ENCODE measurements at places on chromosomes 6 and 20. TPM values are rescaled to one million over a fixed set of nuclear protein-coding genes. Genes with fewer than 3 reads are reported as not detected.

DNA sequence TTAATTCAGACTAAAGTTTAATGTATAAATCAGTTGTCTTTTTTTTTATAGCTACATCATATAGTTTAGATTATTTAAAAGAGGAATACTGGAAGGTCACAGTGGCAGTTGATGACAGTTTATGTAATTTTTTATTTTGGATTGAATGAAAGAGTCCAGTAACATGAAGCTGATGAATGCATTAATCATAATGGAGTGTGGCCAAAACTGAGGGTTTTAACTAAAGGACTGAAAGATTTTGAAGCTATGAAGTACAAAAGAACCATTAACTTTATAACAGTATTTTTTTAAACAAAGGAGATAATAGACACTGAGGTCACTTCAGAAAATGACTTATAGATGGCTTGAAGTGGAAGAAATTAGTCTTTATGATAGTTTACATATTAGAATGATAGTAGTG lies 41.3 kb downstream of the TRMT11 start:
- no peak for DNase-seq

DNA sequence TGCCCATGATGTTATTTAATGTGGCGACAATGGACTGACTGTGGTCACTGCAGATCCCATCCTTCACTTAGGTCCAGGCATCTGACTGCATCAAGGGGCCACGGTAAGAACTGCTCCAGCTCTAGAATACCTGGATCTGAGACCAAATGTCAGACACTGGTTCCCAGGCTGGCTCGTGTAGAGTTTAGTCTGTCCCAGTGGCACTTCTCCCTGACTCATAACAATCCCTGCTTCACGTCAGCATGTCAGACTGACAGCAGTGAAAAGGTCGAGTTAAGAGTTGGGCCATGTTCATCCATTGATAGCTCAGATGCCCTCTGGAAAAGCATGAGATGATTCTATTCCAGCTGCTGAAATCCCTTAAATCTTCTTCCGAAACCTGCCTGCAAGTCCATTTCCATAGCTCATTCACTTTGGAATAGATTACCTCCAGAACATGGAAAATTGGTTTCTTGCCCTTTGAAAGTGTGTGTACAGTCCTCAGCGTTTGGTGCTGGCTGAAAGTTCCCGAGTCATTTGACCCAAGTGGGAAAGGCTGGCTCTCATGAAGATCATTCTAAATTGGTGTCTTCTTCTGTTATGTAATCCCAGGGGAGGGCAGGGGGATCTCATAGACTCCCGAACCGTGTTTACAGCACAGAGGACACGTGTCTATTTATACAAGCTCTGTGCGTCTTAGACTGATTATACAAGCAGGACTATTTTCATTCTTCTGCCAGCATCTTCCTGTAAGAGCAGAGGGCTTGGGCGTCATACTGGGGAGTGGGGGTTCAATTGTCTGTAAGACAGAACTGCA lies 160.8 kb downstream of the ZDHHC14 start:
- no peak for DNase-seq

DNA sequence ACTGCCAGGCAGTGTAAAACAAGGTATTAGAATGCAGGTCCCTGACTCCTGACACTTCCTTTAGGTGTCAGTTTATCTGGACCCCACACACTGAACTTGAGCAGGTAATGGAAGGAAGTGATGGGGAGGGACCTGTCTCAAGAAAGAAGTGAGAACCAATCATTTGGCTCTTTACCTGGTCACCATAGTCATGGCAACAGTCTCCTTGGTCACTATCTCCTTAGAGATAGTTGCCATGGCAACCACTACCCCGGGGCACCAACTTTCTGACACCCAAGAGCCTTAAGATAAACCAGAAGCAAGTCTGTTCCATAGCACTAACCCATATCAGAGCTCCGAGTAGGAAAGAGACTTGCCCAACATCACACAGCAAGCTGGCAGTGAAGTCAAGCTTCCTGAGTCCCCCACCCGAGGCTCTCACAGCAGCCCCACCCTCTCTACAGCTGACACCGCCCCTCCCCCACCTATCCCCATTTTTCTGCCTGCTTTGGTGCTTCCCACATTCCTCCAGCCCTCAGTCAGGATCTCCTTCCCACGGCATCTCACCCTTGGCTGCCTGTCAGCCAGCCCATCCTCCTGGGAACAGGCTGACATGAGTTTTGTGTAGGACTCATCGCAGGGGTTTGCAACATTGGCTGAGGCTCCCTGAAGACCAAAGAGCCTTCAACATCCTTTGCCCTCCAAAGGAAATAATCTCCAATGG lies 16.3 kb upstream of the HM13 start:
- no peak for DNase-seq

- peak; percentile 2 for DNase-seq
Measured at GRCh38 chr6:6580225-6580856, 8.2 kb upstream of the LY86 start.

GRCh38 chr6:132663661-132664060 lies 4.7 kb upstream of the TAAR1 start:
- DNase-seq: no peak

DNA sequence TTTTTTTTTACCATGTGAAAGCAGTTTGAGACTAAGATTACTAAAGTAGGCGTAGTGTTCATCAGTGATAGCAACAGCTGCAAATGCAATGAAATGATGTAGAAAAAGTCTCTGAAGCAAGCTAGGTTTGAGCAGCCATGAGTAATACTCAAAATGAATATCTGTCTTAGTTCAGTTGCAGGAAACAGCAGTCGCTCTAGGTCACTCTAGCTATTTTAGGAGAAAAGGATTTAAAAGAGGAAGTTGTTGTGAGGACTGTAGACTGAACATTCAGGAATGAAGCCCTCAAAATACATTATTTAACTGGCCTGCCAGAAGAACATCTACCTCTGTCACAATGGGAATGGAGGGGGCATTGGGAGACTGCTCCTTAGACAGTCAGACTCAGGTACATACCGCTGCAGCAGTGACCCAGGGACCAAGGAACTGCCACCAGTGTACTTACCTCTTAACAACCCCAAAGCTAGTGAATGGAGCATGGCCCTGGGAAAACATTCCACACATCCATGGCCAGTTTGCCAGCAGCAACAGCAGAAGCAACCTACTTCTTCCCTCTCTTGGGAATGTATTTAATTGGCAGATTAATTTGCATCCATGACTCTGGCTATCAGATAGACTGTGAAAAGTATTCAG lies 243.0 kb upstream of the KHDRBS2 start:
- DNase-seq: no peak

- DNase-seq: no peak
Measured at GRCh38 chr6:72094506-72094905, 208.2 kb downstream of the RIMS1 start.

DNA sequence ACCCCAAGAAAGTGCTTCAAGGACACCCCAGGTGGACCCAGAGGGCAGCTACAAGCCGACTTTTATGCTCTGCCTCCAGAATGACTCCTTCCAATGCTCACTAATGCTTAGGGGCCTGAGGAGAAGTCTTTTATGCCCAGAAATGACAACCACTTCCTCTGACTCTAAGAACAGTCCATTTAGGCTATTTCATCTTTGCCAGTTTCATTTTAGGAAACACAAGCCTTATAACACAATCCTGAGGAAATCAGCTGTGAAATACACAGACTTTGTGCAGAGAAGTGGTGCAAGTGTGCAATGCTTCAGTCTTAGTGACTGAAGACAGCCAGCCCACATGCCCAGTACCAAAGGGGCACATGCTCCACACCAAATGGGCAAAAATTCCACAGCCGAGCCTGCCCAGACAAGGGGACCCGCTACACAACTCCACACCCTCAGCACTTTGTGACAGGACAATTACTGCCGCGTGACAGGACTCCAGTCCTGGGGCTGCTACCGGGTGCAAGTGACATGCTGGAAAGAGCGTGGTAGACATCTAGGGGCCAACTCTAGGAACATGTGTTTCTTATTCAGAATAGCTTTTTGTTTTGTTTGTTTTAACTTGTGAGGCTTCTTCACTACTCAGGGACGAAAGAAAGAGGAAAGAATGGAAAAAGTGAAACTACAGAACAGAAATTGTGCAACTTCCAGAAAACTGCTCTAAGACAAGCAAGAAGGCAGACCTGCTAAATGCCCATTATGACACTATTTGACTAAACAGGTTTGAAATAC lies 28.2 kb upstream of the PLAGL1 start:
- DNase-seq: peak; percentile 56

- DNase-seq: no peak
Measured at GRCh38 chr20:43590036-43590391, 723 bp upstream of the IFT52 start.

GRCh38 chr6:46917002-46917545 lies 4.7 kb downstream of the ADGRF5 start:
- DNase-seq: no peak

DNA sequence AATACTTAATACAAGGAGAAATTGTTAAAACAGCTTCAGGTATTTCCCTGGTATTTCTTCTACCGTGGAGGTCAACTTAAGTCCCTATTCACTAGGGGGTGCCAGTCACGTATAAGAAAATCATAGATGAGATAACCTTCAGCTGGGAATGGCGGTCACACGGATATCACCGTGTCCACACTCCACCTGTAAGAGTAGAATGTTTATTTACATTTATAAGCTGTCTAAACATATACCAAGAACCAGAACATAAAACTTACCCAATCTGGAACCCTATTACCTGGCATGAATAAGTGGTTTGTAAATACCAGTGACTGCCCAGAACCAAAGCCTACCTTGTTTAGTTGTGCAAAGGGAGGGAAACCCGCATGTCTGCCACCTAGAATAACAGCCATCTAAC lies 1.9 kb upstream of the ELOVL4 start:
- DNase-seq: peak; percentile 80

GRCh38 chr20:31872406-31872805 lies 2.0 kb downstream of the TTLL9 start:
- no peak for DNase-seq

DNA sequence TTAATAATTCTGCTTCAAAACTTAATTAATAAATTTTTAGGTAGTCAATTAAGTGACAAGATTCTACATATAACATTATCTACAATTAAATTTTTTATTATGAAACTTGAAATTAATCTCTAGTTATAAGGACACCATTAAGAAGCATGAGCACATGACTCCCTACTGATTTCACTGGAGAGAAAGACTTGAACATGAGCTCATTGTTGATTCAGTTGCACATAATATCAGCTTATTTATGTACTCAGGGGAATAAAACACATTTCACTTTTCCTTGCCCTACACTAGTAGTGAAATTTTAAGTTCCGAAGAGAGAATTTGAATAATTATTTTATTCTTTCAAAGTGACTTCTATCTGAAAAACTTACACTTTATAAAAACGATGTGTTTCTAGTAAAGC lies 370.2 kb upstream of the EPHA7 start:
- DNase-seq: no peak

DNA sequence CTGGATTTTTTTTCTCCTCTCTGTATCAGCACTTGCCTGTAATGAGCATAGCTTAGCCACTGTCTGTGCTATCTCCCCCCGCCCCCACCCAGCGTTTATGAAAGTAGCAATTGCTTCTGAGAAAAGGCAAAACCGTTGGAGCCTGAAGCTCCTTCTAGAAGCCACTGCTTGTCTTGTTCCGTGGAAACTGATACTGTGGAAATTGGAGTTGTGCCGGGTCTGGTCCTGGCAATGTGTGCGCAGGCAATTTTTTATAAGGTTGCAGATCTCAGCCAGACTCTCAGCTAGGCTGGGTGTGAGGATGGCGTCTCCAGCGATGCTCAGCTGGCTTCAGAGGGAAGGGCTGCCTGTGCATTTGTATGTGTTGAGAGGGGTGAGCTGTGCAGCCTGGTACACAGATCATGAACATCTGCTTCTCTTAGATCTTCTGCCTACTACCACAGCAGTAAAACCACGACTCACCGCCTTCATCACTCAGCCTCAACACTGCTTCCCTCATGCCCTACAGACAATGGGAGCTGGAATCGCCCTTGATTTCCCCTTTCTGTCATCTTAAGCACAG lies 72.4 kb upstream of the GTSF1L start:
- no peak for DNase-seq

DNA sequence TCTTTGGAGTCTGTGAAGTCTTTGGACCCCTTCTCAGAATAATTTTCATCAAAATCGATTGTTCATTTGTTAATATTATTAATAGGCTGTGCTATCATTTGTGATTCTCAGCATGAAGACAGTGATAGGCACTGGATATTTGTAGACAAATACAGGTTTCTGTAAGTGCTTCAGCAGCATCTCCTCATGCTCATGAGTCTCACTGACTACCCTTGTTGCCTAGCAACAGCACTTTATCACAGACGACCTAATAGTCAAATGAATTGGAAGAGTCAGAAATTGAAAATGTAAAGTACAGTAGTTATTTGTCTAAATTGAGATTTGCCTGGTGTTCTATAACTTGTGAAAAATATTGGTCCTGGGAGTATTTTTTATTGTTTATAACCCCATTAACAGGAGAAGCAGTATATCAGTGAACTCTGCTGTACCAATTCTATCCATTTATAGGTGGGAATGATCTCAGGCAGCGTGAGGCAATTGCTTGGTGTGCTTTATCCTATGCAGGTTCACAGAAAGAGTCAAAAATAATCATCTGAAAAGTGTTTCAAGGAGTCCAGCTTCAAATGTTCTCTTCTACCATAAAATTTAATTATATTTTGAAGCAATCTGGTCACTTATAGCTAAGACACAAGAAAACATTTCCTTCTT lies 684.6 kb downstream of the RFPL4B start:
- DNase-seq: no peak

DNA sequence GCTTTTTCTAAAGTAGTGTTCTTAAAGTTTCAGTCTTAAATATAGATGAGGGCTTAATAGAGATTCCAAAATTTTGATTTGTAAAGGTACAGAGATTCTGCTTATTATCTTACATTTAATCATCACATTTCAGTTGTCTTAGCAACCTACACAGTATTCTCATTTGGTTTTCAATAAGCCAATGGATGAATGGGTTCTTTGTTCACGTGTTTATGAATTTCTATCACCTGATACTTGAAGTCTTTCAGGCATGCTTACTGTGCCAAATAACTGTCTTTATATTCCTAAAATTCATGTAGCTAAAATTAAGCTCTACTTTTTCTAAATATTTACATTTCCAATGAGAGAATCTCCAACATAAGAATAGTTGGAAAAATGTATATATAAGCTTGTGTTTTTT lies 152.7 kb downstream of the EYA4 start:
- no peak for DNase-seq

- DNase-seq: peak; percentile 33
Measured at GRCh38 chr6:149318581-149319286, 1.2 kb downstream of the TAB2 start.

XKR7 gene
- total RNA-seq: 0.17 TPM

GCLC gene
- total RNA-seq: 30.0 TPM

SASH1 gene
- total RNA-seq: 87.9 TPM

POU5F1 gene
- 11.3 TPM for total RNA-seq

TSHZ2 gene
- total RNA-seq: 0.30 TPM

MAS1 gene
- not detected for total RNA-seq

OR2J3 gene
- not detected for total RNA-seq

SNPH gene
- 5.9 TPM for total RNA-seq

RIPK1 gene
- 48.9 TPM for total RNA-seq

TSPO2 gene
- total RNA-seq: not detected

GSTA4 gene
- 16.3 TPM for total RNA-seq

All from renal cortical epithelial cell (primary cell).